ENCODE measurements at places on chromosomes 6 and 20.

DNA sequence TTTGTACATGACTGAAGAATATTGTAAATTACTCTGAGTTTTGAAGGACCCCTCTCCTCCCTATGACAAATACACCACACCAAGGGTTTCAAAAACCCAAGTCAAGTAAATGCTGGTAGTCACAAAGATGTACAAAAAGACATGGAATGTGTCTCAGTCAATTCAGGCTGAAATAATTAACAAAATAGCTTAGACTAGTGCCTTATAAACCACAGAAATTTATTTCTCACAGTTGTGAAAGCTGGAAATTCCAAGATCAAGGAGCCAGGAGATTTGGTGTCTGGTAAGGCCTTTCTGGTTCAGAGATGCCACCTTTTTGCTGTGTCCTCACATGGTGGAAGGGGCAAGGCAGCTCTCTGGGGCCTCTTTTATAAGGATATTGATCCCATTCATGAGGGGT is 202.3 kb upstream of the RIN2 start:
- no peak for DNase-seq

DNA sequence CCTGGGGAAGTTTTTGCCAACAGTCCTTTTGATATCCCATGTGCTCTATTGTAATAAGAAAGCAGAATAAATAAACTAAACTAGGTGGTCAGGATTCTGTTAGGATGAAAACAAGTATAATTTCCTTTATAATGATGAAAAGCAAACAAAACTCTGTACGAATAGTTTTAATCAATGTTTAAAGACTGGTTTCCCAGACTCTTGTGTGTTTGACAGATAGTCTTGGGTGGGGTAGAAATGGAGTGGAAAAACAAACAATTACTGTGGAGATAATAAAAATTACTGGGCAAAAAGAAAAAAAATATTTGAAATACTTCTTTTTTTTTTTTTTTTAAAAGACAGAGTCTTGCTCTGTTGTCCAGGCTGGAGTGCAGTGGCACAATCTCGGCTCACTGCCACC is 152.1 kb upstream of the FLRT3 start:
- no peak for DNase-seq

GRCh38 chr6:22716721-22717120 is 147.4 kb downstream of the HDGFL1 start:
- no peak for DNase-seq

- peak; percentile 33 for DNase-seq
Observed at GRCh38 chr6:138001750-138002349, 105.4 kb downstream of the PERP start.

DNA sequence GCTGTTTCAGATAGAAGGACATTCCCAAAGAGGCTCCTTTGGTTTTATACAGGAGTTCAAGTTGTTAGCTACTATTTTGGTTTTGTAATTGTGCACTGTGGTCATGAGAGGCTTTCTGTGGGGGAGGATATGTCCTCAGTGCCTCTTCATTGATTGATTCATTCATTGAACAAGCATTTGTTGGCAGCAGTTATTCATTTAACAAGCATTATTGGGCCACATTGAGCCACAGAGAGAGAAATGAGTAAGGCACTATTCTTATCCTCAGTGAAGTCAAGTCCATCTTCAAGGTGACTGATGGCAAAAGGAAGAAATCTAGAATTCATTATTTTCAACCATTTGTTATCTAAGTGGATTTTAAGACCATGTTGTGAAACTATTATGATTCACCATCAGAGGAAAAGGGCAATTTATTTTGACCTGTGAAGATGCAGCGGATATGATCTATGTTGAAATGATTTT is 697.2 kb upstream of the CITED2 start:
- DNase-seq, result no peak

GRCh38 chr6:3719462-3720308 is 31.8 kb downstream of the PXDC1 start:
- DNase-seq, result no peak

DNA sequence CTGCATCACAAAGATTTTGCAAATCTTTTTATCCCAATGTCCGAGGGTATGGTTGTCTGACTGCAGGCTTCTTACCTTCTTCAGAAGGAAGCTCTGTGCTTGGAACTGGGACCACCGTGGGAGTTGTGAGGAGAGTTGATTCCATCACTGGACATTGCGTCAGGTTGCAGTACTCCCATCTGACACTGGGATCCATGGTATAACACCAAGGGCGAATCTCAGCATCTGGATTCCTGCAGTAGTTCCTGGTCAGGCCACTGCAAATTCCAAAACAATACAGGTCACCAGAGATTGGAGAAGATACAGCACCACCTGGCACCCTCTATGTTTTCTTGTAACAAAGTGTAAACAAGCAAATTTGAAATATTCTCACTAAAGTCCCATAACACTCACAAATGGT is 77.7 kb downstream of the LPA start:
- no peak for DNase-seq

- no peak for DNase-seq
Observed at GRCh38 chr6:136956590-136957544, 34.8 kb downstream of the SLC35D3 start.

GRCh38 chr20:18005170-18005989 is 36.6 kb downstream of the MGME1 start:
- no peak for DNase-seq

DNA sequence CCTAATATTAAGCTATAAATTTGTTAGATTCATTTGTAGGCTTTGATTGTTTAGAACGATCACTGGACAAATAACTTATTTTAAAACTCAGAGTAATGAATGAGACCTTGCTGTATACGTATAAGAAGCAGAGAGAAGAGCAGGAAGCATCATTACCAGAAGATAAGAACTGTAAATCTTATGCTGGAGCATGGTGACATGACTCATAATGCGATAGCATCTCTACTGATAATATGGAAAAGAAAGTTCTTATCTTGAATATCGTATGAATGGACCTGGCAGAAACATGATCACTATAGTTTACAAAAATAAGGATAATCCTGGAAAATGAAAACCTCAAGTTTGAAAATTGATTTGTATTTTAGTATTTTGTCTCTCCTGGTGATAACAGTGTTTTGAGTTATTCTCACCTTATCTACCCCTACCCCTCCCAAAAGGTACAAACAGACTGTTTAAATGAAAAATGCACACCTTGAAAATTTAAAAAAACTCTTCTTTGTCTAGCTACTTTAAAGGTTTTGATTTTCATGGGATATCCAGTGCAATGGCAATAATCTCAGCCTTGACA is 2.0 kb upstream of the ZSCAN26 start:
- DNase-seq, result no peak

DNA sequence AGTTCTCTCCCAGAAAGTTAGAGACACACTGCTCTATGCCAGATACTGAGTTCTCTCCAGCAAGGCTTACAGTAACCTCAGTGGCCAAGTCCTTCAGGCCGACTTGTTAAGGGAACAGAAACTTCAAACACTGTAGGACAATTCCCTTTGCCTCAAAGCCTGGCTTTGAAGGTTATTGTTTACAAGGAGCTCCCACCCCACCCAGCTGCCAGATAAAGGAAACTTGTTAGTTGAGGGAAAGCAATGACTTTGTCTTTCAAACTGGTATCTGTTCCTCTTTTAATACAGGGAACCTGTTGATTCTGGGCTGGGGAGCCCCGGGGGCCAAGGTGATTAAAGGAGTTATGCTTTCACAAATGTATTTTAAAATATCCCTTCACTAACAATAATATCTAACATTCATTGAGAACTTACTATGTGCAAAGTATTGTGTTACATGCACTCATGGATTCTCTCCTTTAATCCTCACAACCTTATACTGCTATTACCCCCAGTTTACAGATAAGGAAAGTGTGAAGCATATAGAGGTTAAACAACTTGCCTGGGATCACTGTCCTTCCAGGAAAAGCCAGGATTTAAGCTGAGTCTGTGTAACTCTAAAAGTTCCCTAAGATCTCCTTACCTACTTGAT is 27.6 kb upstream of the CDKN1A start:
- DNase-seq, result no peak

DNA sequence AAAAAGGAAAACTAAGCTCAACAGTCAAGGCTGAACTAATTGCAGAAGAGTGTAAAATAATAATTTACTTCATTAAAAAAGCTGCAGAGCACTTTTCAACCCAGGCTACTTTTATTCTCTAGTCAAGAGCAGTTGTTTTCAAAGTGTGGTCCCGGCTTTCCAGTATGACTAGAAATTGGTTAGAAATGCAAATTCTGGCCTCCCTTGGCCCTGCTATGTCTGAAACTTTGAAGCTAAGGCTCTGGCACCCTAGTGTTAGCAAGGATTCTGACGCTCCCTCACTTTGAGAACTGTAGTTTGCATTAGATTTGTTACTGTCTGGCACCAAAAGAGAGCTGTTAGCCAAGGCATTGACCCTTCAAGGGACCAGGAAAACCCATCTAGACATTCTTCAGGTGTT is 9.5 kb upstream of the NXT1 start:
- no peak for DNase-seq

All from stimulated activated CD8-positive, alpha-beta memory T cell treated with anti-CD3 and anti-CD28 coated beads, Interleukin-7, amount 100 ng/mL, for 24 hours (primary cell).